Fibroblast of skin of back (primary cell): ENCODE measurements at places on chromosomes 1 and 21.

GRCh38 chr1:43570715-43571114 is 40.0 kb downstream of the PTPRF start:
- DNase-seq = no peak

DNA sequence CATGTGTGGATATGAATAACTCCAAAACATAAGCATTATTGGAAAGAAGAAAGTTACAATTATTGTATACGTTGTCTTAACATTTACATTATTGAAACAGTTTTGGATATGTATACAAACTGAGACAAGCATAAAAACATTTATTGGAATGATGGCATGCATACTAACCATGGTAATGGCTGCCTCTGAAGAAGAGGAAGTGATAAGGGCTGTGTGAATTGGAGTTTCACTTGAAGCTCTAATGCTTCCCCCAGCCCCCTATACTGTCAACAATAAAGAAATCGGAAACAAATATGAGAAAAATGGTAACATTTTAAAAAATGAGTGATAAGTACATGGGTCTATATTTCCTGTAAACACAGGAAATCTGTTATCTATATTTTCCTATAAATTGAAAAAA is 367.7 kb upstream of the DPYD start:
- no peak for DNase-seq

GRCh38 chr1:228513236-228513900 is 26.2 kb downstream of the RNF187 start:
- no peak for DNase-seq

DNA sequence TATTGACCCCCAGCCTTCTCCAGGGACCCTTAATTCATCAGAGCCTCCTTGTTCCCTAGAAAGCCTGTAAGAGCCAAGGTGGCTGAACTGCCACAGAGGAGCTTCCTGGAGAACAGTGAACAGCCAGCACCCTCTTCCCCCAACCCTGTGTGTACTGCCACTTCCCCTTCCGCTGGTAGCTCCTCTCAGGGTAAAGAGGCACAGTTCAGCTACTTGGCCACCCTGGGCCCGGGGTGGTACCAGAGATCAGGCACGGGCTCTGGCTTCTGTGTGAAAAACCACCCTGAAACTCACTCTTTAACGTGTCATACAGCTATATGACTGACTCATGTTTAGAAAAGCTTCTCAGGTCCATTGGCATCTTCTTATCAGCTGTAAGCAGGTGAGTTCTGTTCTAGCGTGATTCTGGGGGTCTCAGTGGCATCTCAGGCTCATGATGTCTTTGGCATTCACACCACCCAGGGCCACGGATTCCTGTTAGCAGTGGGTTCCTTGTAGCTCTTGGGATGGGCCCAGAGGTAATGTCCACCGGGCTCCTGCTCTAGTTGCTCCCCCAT is 22.4 kb downstream of the ARMH1 start:
- no peak for DNase-seq

DNA sequence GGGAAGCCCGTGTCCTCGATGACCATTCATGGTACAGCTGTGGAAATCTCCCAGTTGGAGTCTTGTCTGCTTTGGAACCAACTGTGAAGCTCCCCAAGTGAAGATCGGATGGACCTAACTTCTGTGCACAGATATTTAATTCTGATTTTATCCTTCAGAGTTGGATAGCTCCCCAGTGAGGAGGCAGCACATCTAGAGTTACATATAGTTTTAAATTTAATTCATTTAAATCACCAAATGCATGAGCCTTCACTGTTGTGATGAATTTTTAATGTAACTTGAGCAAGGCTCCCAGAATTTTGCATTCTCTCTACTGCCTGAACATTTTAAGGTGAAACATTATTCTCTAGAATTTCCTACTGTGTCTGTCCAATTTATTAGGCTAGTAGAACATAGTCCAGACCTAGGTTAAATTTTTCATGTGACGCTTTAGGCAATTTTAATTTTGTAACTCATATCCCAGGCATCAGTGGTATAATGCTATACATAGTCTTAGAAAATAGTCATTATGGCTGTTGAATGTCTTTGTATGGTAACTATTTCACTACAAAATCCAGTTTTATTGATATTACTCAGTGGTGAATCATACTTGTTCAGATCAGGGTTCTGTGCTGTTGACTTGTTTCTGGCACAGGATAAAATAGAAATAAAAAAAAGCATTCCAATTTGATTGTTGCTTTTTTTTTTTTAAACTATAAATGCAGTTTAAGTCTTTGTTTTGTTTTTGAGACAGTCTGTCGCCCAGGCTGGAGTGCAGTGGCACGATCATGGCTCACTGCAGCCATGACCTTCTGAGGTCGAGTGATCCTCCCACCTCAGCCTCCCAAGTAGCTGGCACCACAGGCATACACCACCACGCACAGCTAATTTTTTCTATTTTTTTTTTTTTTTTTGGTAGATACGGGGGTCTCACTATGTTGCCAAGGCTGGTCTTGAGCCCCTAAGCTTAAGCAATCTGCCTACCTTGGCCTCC is 66.9 kb downstream of the PRDM2 start:
- DNase-seq = peak; percentile 87

DNA sequence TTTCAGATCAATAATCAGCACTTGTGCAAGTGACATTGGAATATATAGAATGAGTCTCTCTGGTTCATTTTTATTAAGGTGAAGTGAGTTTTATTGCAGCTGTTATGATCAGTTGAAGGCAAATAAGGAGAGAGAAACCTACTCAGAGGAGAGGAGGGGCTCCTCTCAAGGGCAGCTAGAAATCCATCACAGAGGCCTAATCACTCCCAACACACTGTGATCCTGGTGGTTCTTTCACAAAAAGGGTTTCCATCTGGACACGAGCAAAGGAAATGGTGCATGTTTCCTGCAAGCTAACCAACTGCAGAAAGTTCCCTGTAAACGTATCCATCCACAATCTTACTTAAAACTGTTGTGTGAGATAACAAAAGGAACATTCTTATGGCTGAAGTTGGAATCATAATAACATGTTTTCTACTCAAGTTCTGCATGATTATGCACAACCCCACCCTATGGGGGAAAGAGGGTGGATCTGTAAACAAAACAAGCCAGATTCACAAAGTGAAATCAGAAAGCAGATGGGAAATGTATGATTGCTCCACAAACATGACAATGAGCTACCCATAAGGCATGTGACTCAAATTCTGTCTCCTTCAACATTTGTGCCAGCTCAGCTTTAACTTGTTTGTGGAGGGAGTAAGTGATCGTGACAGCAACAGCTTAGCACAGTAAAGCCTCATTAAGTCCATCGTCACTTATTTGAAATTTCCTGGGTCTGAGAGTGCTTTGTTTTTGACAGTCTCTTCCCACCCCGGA is 141.2 kb upstream of the ST6GALNAC5 start:
- DNase-seq = peak; percentile 0

- DNase-seq = peak; percentile 68
These were observed 2.5 kb upstream of the PTGER3 start for GRCh38 chr1:71049951-71050598.

GRCh38 chr1:41578712-41579335 is 94.3 kb upstream of the EDN2 start:
- peak; percentile 32 for DNase-seq

- peak; percentile 23 for DNase-seq
These were observed 290.2 kb downstream of the KIF26B start for GRCh38 chr1:245444945-245445344.

- no peak for DNase-seq
These were observed 36.4 kb downstream of the ITGB3BP start for GRCh38 chr1:63486629-63487028.

DNA sequence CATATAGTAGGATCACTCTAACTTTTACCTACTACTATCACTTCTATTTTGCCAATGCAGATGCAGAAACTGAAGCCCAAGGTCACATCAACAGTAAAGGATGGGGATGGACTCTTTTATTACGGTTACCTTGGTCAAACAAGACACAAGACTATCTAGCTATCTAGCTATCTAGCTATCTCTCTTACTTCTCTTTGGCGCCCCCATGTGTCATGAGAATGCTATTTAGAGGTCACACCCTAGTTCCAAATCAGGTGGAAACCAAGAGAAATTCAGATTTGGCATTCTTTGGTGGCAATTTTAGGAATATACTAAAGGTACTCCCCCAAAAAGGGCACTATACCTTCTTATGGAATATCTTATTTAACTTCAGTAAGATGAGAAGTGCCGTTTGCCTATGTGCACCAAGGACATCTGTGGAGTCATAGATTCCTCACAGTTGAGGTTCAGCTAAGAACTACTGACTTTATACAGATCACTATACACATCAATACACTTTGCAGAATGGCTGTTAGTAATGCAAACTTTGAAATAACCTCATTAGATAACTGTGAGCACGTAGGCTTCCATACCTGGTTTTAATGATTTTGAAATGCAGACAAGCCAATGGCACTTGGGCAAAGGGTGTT is 6.7 kb downstream of the ZNF648 start:
- DNase-seq = peak; percentile 20

DNA sequence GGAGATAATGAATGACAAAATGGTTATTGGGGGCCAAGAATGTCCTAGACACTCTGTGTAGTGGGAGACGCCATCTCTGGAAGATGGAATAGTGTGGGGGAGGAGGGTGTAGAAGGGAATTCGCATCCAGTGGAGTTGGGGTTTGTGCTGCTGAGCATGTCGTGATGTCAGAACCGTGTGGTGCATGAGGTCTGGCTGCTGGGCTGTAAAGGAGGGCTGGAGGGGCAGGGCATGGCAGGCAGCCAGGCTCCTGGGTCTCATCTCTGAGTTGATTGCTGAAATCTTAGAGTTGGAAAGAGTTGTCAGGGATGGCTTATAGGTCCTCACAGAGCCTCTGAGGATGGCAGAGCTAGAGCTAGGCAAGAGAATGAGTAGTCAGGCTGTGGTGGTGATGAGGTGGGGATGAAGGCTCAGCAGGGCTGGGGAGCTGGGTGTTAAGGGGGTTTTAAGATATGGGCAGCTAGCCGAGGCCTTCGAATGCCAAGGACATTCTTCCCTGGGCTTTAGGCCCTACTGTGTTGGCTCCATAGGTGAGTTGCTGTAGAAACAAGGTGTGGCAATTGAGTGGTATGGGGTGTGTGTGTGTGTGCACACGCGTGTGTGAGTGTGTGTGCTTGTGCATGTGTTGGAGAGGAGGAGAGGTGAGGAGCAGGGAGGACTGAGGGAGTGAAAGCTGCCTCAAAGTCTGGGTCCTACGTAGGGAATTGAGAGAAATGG is 1.9 kb downstream of the PPFIA4 start:
- DNase-seq = no peak

DNA sequence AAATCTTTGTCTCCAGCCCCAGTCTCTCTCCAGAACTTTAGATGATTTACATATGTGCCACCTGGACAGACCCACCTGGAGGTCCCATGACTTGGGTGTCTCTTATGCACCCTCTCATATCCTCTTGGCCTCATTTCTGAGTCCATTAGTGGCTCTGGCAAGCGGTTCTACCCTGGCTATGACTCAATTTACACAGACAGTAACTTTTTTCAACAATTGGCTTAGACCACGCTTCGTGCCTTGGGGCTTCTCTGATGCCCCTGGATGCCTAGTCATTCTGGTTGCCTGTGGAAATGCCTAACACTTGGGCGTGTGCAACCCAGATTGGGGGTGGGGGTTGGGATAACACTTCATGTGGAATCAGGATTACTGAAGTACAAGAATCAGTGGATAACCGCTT is 57.1 kb upstream of the GADD45A start:
- DNase-seq = no peak

- DNase-seq = no peak
These were observed 12.2 kb upstream of the SLC6A9 start for GRCh38 chr1:44043176-44044070.

DNA sequence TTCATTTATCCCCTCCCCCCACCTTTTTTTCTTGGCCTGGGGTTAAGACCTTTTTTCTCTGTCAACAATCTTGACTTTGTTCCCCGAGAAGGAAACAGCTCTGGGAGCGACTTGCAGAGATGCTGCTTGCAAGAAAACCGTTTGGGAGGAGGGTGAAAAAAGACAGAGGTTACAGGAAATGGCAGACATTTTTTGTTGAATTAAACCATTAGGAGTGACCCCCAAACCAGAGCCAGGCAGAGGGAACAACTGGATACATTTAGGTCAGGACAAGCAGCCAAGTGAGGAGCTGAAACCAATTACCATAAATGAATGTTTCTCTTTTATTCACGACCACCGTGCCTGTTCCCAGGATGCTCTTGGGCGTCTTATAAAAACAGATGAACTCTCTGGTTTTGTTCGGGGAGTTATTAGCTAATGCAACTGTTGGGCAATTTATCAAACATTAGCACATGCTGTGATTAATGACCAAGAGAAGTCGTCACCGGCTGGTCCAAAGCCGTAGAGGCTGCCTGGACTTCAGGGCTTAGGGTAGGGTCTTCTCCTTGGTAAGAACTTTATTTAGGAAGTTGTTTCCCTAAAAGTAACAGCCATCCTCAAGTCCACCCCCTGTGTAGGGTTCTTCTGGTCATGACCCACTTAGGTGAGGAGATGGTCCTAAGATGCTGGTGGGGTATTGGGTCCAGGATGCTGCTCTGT is 141.0 kb downstream of the FOXD2 start:
- no peak for DNase-seq

GRCh38 chr1:54807756-54808155 is 6.6 kb upstream of the TTC22 start:
- DNase-seq = no peak

DNA sequence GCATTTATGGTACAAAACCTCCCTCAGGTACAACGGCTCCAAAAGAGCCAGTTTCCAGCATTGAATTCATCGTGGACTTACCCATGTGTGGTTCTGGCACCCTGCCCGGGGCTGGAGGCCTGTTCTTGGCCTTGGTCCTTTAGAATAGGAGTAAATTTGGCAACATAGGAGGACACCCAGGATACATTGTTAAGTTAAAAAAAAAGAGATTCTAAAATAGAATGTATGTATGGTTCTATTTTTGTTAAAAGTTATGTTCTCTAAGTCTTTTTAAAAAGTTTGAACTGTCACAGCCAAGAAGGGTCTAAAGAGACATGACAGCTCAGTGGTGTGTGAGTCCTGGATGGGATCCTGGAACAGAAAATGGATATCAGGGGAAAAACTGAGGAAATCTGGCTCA is 25.9 kb downstream of the EPHX1 start:
- no peak for DNase-seq

DNA sequence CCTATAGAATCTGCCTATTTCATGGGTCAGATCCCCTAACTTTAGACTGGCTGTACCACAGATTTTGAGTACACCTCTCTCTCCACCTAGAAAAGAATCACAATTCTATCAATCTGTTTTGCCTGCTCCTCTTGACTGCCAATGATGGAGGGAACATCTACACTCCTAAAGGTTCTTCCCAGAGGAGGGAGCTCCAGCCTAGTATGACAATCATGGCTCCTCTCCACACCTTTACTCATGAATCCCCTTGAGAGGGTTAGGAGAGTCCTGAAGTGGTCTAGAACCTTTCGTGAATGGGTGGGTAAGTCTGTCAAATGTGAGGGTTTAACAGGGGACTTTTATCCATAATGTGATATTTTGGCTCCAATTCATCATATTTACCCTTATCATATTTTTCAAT is 48.0 kb downstream of the DNAI4 start:
- DNase-seq = no peak
